ENCODE measurements at places on chromosomes 6 and 20. TPM values are rescaled to one million over a fixed set of nuclear protein-coding genes. Genes with fewer than 3 reads are reported as not detected.

The MACROD2 gene
- total RNA-seq = 6.0 TPM

DNA sequence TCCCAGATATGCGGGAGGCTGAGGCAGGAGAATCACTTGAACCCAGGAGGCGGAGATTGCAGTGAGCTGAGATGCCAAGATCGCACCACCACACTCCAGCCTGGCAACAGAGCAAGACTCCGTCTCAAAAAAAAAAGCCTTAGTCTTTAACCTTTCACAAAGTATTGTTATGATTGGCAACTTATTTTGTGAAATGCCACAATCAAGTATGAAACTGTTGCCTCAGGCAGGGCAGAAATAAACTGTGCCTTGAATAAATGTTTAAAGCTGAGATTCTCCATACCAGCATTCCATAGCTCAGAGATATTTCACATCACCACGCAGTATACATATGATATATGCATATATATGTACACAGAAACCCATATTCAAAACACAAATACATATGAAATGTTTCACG, 120.1 kb upstream of the CCDC28A start:
- DNase-seq = no peak

- no peak for DNase-seq
Measured at GRCh38 chr6:80363501-80364122, 257.1 kb downstream of the BCKDHB start.

- DNase-seq = no peak
Measured at GRCh38 chr20:4183361-4183760, 168.0 kb upstream of the RNF24 start.

GRCh38 chr6:24927277-24927955, 8.3 kb downstream of the RIPOR2 start:
- no peak for DNase-seq
